ENCODE measurements at places on chromosomes 16 and 17. TPM values are rescaled to one million over a fixed set of nuclear protein-coding genes. Genes with fewer than 3 reads are reported as not detected.

DNA sequence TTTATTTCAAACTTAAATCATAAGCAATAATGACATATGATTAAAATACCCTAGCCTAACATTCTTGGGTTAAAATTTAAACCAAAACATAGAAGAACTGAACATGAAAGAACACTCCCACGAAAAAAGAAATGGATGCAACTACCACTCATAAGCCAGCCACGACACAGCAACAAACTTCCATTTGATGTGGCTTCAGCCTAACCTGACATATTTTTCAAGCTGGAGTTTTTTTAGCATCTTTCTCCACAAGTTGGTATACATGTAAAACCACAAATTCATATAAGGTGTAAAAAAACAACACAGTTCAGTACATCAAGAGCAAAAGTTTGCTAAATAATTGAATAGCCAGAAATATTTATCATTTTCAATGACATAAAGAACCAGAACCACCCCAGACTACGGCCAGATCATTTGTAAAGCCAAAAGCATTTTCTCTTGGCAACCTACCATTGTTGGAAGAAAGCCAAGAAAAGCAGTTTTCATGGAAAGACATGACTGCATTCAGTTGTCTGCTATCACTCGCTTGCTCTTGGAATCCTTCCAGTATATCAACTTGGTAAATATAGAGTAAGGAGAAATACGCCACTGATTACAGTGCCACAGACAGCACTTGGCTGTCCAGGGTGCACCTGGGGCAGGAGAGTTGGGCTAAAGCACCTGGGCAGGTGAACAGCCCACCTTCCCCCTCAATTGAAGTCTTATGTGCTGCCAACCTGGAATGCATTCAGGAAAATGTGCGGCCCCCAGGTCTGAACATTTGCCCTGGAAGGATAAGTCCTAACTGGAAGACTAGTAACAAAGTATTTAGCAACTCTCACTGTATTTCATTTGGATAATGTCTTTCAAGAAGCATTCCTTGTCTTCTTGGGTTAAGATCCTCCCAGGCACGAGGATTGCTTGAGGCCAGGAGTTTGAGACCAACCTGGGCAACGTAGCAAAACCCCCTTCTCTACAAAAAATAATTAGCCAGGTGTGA lies 60.5 kb downstream of the CREBBP start:
- peak; percentile 27 for DNase-seq

- DNase-seq, result no peak
Observed at GRCh38 chr16:85619101-85619891, 6.2 kb downstream of the GSE1 start.

GRCh38 chr17:10197721-10198508 lies 491 bp downstream of the GAS7 start:
- DNase-seq, result peak; percentile 38

DNA sequence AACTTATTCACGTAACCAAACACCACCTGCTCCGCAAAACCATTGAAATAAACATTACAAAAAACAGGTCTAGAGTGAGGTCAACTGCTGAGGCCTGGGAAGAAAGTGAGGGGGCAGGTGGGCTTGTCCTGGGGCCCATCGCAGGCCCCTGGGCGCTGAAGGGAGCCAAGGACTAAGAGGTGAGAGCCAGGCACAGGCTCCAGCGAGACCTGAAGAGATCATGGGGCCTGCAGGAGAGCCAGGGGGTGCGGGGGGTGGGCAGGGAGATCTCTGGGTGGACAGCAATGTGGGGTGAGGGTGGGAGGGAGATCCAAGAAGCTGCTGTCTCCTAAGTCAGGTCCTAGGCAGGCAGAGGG lies 7.9 kb downstream of the ARHGAP27 start:
- DNase-seq, result no peak

- no peak for DNase-seq
Observed at GRCh38 chr17:37697381-37697780, 47.5 kb downstream of the HNF1B start.

DNA sequence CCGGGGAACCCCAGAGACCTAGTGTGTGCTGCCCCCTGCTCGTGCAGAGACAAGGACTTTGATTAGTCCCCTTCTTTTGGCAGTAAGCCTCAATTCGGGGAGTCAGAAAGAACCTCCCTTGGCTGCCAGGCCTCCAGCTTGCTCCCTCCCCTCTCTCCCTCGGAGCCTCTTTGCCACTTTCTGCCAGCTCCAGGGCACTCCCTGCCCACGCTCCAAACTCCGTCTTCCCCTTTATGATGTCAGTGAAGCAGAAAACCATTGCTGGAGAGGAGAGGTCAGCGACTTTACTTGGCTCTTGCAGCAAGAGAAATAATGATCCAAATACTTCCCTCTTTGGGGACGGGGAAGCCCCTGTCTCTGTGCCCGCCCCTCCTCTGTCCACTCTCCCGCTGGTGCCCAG lies 28.1 kb downstream of the TTYH2 start:
- no peak for DNase-seq

DNA sequence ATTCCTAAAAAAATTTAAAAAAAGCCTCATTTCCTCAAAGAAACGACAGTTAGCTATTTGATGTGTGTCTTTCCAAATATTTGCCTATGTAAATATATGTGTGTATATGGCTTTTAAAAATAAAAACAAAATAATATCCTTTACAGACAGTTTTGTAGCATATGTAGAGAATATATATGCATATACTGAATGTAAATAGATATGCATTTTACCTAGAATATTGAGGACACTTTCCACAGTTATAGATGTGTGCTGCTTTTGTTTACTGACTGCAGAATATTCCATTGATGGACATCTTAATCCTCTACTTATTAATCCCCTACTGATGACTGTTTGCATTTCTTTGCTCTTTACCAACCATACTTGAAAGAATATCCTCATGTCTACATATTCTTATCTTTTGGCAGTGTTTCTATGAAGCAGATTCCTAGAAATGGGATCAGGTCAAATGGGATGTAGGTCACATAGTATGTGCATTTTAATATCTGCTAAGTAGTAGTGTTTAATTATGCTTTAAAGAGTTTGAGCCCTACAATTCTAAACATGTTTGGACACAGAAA lies 3.3 kb downstream of the CCL3L1 start:
- no peak for DNase-seq

GRCh38 chr16:82793528-82794245 lies 166.9 kb downstream of the CDH13 start:
- no peak for DNase-seq

DNA sequence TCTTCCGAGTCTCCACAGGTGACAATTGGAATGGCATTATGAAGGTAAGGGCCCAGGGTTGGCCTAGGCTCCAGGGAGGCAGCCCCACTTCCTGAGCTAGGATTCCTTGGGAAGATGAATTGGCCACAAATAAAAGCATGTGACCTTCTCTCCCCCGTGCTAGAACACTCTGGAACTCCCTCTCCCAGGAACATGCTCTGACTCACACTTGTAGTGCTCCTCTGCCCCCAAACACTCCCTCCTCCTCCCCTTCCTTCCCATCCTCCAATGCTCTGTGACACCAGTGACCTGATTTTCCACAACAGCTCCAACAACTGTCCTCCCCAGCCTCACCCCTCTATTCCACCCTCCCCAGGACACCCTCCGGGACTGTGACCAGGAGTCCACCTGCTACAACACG lies 16.4 kb upstream of the ABCC3 start:
- DNase-seq, result no peak

- no peak for DNase-seq
Observed at GRCh38 chr17:6276711-6277110, 158.2 kb downstream of the AIPL1 start.

GRCh38 chr16:1785846-1786170 lies 3.0 kb downstream of the NUBP2 start:
- DNase-seq, result no peak

DNA sequence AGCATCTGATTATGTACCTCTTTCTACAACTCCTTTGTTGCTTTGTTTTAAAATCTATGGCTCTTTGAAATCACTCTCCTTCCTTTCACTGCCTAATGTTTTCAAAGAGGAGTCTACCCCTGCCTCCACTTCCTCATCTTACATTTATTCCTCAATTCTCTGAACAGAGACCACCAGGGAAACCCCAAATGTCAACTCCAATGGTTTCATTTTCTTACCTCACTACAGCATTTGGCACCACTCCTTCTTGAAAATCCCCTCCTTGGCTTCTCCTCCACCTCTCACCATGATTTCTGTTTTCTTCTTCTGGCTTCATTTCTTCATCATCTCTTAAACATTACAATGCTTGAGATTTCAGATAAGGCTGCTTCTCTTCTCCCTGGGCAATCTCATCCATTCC lies 2.4 kb upstream of the PIK3R5 start:
- no peak for DNase-seq

DNA sequence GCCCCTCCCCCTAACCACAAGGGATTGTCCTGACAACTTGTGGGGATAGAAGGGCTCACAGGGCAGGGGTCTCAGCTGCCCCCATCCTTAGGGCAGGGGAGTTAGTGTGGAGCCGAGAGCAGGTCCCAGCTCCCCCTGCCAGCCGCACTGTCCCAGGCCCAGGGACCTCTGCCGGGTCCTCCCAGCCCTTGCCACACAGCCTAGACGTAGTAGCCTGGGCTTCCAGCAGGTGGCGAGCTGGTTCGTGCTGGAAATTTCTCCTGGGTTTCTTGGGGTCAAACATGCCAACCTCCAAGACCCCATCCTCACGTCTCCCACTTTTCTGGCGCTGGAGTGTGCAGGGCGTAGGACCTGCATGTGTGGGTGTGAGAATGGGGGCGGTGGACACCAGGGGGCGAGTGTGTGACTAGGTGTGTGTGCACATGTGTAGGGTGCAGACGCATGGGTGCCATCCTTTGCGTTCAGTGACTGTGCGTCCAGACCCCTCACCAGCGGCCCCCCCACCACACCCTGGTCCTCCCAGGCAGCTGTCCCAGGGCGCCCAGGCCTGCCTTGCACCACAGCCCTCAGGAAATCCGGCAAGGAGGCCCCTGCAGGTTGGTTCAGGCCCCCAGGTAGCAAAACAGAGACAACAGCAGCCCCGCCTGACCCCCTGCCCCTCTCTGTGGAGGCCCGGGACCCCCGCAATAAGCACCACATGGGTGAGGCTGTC lies 29.5 kb downstream of the SBK1 start:
- no peak for DNase-seq

GRCh38 chr17:42937712-42938596 lies 26.3 kb downstream of the AARSD1 start:
- DNase-seq, result peak; percentile 38

DNA sequence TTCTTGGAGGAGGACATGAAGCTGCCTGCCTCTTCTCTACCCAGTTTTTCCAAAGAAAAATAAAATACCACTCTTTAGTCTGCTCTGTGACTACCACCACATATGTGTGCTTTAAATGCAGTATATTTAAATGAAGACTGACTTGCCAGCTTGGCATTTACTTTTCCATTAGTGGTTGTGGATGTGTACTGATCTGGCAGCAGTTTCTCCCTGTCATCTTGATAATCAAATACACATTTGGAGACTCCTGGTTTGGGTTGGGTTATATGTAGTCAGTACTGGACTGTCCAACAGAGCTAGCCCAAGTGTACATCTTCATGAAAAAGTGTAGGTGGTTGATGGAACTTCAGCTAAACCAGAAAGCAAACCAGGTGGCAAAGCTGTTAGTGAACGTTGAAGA lies 19.9 kb downstream of the COX10 start:
- DNase-seq, result no peak

DNA sequence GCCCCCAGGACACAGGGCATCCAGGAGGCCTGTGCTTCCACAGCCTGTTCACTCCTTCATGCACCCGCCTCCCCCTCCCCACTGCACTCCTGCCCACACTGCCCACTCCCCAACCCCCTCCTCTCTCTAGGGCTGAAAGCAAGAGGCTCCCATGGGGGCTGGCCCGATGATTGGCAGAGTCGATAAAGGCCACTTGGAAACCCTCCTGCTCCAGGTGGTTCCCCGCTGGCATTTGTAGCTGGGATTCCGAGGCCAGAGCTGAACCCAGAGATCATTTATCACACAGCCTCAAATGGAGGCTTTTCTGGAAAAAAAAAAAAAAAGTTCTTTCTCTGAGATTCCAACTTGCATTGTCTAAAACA lies 74.1 kb downstream of the SREBF1 start:
- DNase-seq, result no peak

DNA sequence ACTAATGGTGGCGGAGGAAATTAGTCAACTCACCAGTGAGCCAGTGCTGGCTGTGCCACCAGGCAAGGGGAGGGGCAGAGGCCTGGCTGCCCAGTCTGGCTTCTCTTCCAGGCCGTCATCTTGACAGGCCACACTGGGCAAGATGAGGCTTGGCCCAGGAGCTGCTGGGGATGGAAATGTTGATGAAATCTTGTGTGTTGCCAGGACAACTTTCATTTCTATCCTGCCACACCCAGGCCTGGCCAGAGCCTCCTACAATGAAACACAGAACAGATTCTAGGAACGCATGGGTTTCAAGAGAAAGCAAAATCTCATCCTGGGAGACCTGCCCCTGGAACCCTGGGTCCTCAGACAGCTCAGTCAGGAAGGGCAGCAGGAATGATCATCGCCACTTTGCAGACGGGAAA lies 9.3 kb downstream of the HEXIM2 start:
- DNase-seq, result no peak

DNA sequence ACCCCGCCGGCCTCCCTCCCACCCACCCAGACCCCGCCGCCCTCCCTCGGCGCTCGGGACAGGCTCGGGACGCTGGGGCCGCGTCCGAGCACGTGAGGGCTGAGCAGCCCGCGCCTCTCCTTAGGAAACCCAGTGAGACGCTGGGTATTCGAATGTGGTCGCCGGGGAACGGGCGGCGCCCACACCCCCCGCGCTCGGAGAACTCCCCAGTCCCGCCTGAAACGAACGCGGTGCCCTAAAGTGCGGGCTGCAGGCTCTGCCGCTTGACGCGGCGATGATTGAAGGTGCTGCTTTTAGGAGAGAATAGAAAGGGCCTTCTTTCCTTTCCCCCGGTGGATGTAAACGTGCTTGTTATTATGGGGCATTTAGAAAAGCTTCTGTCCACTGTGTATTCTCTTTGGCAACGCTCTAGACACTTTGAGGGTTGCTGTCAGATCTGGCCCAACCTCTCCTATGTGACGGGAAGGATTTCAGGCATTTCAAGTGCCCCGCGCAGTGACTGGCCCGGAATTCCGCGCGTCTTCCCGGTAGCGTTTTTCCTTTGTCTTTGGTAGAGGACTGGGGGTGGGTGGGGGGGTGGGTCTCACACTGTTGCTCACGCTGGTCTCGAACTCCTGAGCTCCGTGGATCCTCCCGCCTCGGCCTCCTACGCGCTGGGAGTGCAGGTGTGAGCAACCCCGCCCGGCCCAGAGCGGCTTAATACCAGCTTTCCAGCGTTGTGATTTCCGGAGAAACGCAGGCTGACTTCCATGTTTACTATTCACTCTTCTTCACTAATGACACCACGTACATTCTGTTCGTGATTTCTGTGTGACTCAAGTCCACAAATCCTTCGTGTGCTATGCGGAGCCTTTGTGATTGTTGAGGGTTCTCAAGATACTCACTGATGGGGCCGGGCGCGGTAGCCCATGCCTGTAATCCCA lies 21.8 kb upstream of the FOXK2 start:
- DNase-seq, result no peak

The ABCA10 gene
- 7.5 TPM for polyA plus RNA-seq

The ANKRD40CL gene
- 28.4 TPM for polyA plus RNA-seq

The COL1A1 gene
- polyA plus RNA-seq, result 488 TPM

The SAT2 gene
- polyA plus RNA-seq, result 327 TPM

The TNFSF12 gene
- polyA plus RNA-seq, result 32.7 TPM

The MYH11 gene
- polyA plus RNA-seq, result 401 TPM

The PRRT2 gene
- polyA plus RNA-seq, result 12.8 TPM

The PTX4 gene
- 0.19 TPM for polyA plus RNA-seq

The CCDC154 gene
- 2.9 TPM for polyA plus RNA-seq

The SCARF1 gene
- 6.5 TPM for polyA plus RNA-seq

The ANKFN1 gene
- 0.24 TPM for polyA plus RNA-seq

The CTRB2 gene
- not detected for polyA plus RNA-seq
